ENCODE measurements at places on chromosomes 16 and 17.

- no peak for DNase-seq
Measured at GRCh38 chr16:50731130-50731988, 10.5 kb upstream of the CYLD start.

GRCh38 chr17:51045621-51046020 is 75.0 kb downstream of the SPAG9 start:
- DNase-seq: no peak

- DNase-seq: no peak
Measured at GRCh38 chr16:22614271-22614947, 103.7 kb downstream of the NPIPB5 start.

DNA sequence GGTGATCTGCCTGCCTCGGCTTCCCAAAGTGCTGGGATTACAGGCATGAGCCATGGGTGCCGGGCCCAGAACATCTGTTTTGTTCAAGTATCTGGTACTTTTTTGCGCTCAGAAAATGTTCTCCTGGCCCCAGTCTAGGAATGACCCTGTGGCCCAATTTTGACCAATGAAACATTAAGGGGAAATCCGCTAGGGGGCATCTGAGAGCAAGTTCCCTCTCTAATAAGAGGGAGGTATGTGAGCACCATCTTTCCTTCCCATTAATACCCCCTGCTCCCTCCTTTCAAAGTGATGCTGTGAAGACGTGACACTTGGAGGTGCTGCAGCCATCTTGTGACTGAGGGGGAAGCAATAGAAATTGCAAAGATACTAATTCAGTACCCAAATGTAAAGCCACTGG is 16.5 kb upstream of the CLEC3A start:
- no peak for DNase-seq

DNA sequence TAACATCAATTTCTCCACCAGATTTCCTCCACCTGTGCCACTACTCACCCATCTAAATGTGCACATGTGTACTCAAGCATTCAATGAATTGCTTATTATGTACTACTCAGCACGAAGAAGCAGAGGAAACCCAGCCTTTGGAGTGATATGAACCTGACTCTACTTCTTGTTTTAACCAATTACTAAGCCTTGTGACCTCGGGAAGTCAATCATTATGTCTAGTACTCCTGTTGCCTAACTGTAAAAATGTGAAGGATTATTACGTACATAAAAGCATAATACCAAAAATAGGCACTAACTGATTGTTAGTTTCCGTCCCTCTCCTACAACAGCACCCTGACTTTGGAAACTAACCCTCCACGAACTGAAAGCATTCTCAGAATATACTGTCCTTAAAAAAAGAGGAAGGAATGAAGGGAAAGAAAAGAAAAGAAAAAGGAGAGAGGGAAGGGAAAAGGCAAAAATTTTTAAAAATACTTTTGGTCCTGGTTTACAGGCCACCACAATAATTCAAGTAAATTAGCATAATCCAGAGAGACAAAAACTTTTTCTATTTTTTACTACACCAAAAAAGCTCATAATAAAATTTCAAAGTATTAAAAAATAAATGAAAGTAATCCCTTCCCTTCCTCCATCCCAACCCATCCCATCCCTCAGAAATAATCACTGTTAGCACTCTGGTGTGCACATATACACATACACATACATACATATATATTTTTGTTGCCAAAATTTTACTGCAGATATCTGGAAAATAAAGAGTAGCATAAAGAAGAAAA is 53.6 kb downstream of the KANSL1 start:
- no peak for DNase-seq

DNA sequence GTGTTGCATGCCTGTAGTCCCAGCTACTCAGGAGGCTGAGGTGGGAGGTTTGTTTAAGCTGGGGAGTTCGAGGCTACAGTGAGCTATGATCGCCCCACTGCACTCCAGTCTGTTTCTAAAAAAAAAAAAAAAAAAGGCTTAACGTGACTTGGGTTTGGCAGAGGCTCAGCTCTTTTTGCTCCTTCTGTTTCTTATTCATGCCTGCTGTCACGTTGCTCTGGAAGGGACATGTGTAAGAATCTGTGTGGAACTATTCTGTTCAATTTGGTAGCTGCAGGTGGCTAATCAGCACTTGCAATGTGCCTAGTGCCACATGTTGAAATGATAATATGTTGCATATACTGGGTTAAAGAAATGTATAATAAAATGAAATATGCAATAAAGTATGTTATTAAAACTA is 20.9 kb upstream of the SYT17 start:
- DNase-seq: peak; percentile 22

Measured in anterior cingulate cortex (tissue), 58 donors.